IMR-90 (cell line): ENCODE measurements at places on chromosomes 16 and 17.

DNA sequence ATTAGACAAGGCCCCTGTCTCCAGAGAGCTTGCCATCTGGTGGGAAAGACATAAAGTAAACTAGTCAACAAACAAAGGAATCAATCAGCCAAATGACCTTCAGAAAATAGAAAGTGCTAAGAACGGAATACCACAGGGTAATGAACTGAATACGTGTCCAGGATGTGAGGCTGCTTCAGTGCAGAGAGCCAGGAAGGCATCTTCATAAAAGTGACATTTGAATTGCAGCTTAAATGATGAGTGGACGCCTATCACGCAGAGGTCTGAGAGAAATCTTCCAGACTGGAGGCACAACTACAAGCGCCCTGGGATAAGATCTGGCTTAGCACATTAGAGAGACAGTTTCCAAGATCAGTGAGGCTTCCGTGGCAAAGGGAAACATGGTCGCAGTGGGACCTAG is 574.1 kb upstream of the CDH8 start:
- DNase-seq, result no peak

- no peak for DNase-seq
Observed at GRCh38 chr17:3914312-3914670, 2.0 kb downstream of the P2RX1 start.

GRCh38 chr16:4370570-4371356 is 885 bp upstream of the VASN start:
- DNase-seq, result peak; percentile 93

DNA sequence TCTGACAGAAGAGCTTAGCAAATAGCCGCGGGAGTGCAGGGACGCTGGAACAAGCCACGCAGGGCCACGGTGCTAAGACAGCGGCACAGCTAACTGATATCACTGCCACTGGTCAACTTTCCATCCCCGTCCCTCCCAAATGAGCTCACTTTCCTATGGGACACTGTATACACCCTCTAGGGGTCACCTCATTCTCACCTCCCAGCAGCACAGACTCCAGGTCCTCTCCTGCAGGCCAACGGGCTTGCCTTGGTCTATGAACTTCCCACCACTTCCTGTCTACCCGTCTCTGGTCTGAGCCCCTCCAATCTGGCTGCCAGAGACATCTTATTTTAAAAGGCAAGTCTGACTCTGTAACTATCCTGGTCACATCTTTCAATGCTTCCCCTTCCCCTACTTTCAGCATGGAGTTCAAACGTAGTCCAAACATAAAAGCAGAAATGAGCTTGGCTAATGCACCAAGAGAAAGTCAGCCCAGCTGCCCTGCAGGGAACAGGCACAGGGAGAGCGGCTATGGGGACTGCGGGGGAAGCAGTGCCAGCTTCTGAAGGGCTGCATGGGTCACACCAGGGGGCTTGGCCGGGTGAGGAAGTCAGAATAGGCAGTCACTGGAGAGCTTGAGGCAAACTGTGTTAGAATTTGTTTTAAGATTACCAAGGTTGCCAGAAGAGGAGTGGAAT is 26.3 kb upstream of the SLC38A8 start:
- DNase-seq, result no peak

DNA sequence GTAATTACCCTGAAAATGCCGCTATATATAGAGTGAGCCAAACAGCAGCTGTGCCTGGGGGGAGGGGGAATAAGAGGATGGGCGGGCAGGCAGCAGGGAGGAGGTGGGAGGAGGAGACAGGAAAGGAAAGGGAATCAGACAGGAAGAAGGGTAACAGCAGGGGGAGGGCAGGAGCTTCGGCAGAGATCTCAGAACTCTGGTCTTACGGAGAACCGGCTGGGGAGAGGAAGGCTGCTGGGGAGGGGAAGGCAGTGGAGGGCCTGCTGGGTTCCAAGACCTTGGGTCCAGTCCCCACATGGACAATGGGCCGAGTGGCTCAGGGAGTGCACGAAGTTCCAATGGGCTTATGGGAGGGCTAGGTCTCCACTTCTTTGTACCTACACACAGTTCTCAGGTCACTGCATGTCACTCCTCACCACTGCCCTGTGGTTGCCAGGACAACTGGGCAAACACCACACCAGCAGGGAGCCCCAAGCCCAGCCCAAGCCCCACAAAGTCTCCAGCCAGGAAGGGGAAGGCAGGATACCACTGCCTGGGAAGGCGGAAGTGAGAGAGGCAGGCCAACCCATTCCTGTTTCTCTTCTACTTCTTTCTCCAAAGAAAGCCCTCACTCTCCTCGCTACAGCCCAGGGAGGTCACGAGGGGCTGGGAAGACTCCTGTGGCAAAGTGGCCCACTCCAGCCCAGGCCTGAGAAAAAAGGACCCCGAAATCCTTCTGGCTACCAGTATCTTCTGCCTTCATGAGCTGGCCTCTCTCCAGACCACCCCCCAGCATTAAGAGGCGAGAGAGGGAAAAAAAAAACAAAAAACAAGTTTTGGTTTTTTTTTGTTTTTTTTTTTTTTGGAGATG is 25.3 kb downstream of the G6PC3 start:
- peak; percentile 93 for DNase-seq

DNA sequence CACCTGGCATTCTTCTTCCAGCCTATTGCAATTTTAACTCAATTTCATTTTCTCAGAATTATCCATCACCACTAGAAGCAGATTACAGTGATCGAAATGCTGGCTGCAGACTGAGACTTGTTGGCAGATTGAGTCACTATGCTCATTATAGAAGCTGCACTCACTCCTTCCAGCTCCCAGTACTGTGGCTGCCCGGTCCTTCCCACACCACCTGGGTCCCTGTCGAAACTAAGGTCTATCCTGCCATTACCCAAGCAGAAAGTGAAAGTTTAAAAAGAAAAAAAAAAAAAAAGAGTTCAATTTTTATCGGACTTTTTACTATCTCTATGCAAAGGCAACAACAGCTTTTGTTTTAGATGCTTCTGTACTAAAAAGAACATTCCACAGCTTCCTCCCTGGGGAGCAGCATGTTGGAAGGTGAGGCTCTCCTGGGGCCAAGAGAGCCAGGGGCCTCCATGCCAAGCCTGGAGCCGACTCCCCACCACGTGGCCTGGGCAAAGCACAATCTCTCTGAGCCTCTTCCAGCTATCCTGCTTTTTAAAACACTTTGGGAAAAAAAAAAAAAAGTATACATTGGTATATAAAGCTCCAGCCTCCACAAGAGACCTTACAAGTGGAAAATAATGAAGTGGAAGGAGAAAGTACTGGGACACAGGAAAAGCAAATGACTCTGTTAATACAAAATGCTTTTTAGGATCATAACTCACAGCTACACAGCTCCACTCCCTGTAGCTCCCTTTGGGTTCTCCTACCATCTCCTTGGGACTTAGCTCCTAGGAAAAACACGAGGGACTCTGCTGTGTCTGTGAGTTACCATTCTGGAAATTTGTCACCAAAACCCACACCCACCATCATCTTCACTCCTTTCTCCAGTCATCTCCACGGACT is 77.8 kb downstream of the USP31 start:
- peak; percentile 37 for DNase-seq

- DNase-seq, result no peak
Observed at GRCh38 chr16:51755577-51756355, 604.7 kb upstream of the SALL1 start.

- DNase-seq, result peak; percentile 76
Observed at GRCh38 chr17:77145612-77146245, 5.0 kb downstream of the SEC14L1 start.

DNA sequence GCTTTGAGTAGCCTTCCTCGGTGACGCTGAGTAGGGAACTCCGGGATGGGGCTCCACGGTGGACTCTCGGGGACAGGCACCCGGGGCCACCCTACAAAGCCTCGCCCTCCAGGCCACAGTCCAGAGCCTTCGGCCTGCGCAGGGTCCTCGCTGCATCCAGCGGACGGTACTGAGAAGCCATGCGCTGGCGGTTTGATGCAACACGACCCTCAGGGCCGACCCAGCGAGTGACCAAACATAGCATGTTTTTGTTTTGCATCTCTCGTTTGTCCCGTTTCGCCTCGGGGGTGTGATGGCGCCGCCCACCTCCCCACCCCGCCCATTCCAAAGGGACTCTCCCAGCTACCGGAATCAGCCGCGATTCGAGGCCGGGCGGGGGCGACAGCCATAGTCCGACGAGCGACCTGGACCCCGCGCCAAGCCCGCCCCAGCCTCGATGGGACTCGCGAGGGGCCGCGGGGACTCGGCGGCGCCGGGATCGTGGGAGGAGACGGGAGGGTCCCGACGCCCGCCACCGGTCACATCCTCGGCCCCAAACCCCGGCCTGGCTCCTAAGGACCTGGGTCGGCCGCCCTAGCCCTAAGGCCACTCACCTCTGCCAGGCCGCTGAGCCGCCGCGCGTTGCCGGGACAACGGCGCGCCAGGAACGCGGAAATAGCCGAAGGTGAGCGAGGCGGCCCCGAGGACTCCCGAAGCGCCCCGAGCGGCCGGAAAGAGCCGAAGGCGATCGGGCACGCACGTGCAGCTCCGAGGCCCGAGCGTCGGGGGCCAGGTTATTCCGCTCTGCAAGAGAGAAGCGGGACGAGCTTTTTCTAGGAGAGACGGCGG is 1.6 kb downstream of the IFT140 start:
- peak; percentile 73 for DNase-seq

DNA sequence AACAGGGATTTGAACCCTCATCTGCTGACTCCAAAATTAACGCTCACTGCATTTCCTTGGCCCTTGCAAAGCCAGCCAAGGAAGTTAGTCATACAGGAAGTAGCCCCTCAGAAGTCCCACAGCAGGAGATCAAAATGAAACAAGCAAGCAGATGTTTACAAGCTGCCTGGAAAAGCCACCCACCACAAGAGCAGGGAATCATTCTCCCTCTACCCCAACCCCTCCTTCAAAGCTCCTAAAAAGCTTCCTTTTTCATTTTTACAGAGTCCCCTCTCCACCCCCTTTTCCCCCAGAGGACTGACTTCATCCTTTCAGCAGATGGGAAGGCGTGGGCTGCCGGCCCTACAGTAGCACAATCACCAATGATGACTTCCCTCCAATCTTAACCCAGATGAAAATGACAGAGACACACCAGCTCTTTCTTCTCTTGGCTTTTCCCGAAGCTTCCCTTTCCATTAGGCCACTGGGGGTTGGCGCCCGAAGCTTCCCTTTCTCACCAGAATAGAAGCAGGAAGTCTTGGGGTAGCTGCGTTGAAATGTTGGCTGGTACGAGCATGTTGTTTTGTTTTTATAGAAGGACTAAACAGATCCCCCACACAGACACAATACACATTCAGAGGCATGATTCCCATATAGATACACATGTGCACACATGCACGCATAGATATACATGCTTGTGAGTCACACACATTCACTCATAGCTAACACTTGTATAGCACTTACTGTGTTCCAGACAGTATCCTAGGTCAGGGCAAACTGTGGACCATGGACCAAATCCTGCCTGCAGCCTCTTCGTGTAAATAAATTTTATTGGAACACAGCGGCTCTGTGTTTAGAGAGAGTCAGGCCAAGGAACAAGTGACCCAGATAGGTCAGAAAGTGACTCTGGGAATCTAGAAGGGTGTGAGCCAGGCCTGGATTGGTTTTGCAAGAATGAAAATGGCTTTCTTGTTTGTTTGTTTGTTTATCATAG is 17.4 kb downstream of the ITPRIPL2 start:
- DNase-seq, result peak; percentile 82

GRCh38 chr17:78485290-78486168 is 91.7 kb downstream of the DNAH17 start:
- DNase-seq, result no peak

GRCh38 chr17:80409626-80410025 is 5.3 kb upstream of the ENDOV start:
- no peak for DNase-seq

GRCh38 chr16:55508941-55509931 is at the start of gene LPCAT2:
Gene LPCAT2 (plus strand): TSS chr16:55509072. CDS start chr16:55509182, 110 bp downstream.
- DNase-seq, result peak; percentile 84

DNA sequence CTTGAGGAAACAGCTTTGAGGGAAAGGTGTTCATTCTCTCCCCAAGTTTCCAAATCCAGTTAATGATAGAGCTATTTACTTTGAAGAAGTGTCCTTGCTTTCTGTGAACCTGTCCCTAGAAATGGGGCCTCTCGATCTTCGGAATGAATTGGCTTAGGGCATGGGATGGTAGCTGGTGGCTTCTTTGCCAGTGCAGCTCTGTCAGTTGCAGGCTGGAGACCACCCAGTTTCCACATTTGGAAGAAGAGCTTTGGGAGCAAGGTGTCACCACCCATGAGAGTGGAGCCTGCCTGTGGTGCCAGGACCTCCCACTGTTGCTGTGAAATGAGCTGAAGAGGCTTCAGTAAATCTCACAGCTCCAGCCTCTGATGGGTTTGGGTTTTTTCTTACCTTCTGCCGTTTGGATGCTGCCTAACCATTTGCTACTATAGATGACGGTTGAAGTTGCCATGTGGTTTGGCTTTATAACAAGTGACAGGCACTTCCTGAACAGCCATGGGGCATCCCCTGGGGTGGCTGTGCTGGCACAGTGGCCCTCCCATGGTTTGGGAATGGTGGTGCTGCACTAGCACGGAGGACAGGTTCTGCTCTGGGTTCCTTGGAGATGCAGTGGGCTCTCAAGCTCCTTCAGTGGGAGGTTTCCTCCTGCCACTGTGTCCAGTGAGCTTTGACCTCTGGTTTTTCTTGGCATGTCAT is 19.5 kb upstream of the SLC5A10 start:
- DNase-seq, result no peak

DNA sequence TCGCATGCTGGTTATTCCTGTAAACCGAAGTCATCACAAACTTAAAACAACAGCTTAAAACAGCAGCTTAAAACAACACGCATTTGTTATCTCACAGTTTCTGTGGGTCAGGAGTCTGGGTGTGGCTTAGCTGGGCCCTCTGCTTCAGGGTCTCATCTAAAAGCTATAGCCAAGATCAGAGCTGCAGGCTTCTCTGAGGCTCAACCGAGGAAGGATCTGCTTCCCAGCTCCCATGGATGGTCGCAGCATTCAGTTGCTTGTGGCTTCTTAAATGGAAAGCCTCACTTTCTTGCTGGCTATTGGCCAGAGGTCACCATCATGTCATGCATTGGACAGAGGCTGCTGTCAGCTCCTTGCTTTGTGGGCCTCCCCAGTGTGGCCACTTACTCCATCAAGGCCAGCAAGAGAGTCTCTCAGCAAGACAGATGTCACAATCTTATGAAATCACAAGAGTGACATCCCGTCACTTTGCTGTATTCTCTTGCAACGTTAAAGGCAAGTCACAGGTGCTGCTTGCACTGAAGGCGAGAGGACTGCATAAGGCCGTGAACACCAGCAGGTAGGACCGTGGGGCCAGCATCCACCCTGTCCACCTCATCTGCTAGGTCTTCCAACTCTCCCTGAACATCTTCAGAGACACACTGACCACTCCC is 117.9 kb upstream of the TNRC6C start:
- no peak for DNase-seq

- peak; percentile 87 for DNase-seq
Observed at GRCh38 chr17:2262135-2262587, 41.4 kb downstream of the SMG6 start.

- peak; percentile 46 for DNase-seq
Observed at GRCh38 chr16:84898447-84898846, 78.7 kb downstream of the CRISPLD2 start.

DNA sequence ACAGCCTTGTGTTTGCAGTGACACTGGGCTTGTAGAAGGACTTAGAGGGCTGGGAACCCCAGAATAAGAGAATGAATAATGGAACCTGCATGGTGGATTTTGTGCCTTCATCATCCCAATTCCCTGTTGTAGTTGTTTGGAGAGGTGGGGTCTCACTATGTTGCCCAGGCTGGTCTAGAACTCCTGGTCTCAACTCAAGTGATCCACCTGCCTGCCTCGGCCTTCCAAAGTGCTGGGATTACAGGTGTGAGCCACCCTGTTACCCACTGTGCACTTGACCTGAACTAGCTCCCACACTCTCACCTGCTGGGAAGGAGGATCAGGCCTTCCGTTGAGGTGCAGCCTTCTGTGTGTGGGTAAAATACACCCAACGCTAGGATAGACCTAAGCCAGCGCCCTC is 55.4 kb downstream of the RAP1GAP2 start:
- DNase-seq, result no peak

- DNase-seq, result no peak
Observed at GRCh38 chr16:85935974-85936760, 37.2 kb downstream of the IRF8 start.
